ENCODE measurements at places on chromosomes 11 and 22.

GRCh38 chr22:28034760-28035401 lies 115.8 kb upstream of the PITPNB start:
- no peak for DNase-seq

GRCh38 chr22:30574095-30574981 lies at the start of gene GAL3ST1:
Gene GAL3ST1, minus strand, starts transcription at chr22:30574665. Its CDS starts 17,273 bp downstream, at chr22:30557392.
- DNase-seq, result no peak

DNA sequence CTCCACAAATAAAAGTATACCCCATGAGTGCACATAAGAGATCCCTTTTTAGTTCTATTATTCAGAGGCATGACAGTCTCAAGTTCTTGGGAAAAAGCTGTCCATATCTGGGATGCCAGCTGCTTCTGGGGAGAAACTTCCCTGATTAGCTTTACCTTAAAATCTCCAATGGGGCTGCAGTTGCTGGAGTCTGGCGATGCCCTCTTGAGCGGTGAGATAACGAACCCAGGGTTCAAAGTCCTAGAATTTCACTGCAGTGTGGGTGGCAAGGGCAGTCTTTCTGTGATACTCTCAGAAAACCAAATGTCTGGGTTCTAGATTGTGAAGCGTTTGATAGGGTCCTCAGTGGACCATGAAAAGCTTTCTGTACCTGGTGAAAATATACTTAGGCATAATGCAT lies 7.4 kb upstream of the PRR33 start:
- DNase-seq, result no peak

- no peak for DNase-seq
These were observed 230.4 kb downstream of the ST3GAL4 start for GRCh38 chr11:126585774-126586491.

- DNase-seq, result no peak
These were observed 183.5 kb upstream of the SNX19 start for GRCh38 chr11:131099746-131100145.

GRCh38 chr11:61586792-61587430 lies 6.0 kb upstream of the SYT7 start:
- no peak for DNase-seq

DNA sequence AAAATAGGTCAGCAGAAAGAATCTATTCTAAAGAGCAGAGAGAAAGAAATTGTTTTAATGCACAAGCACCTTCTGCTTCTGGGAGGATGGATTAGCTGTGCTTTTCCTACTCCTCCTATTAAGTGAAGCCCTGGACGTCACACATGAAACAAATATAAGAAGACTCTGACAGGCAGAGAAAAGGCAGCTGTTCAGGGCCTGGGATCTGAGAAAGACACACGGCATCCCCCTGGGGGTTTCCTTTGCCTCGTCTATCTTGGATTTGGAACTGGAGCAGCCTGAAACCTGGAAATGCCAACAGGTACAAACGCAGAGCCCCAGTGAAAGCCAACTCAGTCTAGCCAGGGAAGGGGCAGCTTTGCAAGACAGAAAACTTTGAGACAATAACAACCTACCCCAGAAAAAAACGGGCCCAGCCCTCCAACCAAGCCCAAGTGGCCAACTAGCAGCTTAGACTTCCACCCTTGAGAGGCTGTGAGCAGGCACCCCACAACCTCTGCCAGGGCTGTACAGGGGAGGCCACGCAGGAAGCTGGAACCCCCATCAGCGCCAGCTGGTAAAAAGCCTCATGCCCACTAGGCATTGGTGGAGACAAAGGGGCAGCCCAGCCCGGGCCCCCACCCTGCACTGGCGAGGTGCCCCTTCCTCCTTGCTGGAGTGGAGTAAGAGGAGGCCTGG lies 7.3 kb downstream of the CERK start:
- DNase-seq, result no peak

- no peak for DNase-seq
These were observed 8.8 kb downstream of the RIN1 start for GRCh38 chr11:66327171-66328030.

GRCh38 chr11:93073026-93073425 lies 103.6 kb downstream of the MTNR1B start:
- no peak for DNase-seq

- no peak for DNase-seq
These were observed 6.1 kb downstream of the SMIM45 start for GRCh38 chr22:41957941-41958556.

DNA sequence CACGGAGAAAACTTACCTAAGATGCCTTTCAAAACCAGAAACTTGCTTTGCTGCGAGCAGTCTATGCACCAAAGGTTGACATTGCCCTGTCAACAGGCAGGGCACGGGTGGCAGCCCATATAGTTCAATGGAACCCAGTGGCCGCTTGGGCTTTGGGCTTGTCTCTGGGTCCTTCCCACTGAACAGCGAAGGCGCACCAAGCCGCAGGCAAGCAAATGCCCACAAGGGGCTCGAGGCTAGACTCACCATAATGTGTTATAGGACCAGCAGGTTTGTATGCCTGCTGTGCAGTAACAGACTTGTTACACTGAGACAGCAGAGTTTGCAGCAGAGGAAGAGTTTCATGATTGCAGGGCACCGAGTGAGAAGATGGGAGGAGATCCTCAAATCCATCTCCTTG lies 20.3 kb downstream of the CLDN5 start:
- DNase-seq, result no peak

DNA sequence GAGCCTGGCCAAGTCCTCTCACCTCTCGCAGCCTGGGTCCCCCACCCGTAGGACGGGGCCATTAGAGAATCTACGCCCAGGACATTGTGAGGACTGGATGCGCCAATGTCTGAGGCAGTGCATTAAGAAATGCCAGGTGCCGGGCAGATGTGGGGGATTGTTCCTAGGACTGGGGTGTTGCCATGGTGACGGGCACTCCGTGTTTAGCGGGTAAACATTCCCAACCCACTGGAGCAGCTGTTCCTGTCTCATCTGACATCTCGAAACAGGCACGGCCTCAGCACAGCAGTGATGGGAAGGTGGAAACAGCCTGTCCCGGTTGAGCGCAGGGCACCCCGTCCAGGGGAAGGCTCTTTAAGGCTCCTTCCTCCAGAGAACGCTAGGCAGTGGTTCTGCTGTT lies 99.6 kb upstream of the RTL6 start:
- no peak for DNase-seq

DNA sequence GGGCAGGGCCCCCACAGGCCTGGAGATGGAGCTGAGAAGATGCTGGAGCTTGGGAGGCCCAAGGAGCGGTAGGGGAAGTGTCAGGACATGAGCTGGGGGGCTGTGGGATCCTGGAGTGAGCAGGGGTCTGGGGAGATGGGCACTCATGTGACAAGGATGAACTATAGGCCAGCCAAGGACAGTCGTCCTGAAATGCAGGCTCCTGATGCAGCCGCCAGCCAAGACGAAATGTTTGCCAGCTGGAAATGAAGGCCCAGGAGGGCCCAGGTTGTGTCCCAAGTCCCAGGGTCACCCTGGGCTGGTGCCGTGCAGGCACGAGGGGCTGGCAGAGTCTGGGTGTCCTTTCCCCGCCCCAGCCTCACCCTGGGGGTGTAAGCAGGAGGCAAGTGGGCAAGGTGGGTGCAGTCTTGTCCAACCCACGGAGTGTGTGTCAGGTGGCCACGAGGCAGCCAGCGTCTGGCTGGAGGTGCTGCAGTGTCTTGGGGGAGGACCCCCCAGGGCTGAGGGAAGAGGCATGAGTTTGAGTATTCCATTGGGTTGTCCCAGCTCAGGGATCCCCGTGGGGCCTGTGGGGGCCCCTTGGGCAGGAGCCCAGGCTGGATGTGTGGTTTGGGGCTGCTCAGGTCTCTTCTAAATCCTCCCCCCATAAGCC lies 21.4 kb downstream of the MRGPRG start:
- no peak for DNase-seq

DNA sequence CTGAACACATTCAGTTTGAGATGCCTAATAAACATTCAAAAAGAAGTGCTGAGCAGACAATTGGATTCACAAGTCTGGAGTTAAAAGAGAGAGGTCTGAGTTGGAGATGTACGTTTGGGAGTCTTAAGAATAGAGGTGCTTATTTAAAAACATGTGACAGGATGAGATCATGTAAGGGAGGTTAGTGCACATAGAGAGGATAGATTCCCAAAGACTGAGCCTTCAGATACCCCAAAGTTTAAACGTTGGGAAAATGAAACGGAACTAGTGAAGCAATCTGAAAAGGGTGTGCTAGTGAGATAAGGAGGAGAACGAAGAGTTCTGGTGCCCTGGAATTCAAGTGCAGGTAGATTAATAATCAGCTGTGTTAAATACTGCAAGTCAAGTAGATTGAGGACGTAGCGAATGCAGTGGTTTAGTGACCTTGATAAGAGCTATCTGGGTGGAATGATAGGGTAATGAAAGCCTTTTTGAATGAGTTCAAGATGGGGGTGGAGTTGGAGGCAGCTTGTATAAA lies 63.7 kb downstream of the HIPK3 start:
- no peak for DNase-seq

DNA sequence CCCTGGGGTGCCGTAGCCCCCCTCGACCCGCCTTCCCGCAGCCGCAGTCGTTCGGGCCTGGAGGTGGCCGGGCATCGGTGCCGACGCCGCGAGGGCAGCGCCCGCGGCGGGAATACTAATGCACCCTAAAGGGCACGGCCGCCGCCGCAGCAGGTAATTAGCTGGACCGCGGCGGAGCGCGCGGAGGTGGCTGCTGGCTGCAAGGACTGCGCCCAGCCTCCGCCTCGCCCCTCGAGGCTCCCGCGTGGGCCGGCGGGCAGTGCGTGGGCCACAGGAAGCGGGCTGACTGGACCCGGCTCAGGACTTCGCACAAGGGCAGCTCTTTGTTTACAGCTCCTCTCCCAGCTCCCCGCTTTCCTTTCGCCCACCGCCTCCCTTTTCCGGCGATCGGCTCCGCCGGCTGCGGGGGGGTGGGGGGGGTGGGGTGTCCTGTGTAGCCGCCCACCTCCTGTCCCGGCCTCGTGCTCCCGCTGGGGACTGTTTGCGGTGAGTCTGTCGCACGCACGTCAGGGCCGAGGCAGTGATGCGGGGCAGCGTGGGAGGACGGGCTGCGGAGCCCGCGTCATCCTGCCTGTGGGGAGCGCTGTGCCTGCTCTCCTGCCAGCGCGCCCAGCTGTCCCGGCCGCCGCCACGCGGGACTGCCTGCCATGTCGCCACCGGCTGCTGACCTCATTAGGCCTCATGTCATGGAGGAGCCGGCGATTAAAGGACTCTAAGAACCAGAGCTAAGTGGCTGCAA lies 53.2 kb downstream of the GRIK4 start:
- DNase-seq, result peak; percentile 57

DNA sequence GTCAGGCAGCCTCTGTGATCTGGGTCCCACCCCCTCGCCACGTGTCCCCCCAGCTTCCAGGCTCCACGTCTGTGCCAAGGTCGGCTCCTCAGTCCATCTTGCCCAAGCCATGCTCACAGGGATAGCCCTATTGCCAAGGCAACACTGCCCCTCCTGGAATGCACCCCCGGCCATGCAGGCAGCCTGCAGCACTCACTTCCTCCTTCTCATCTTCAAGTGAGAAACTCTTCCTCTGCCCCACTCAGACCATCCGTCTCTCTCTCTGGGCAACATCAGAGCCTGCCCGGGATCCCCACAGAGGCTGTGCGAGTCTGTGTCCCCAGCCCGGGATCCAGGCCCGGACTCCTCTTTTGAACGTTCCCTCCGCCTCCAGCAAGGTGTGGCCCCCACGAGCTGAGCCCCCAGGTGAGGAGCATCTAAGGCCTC lies 852.3 kb downstream of the BRD1 start:
- no peak for DNase-seq

DNA sequence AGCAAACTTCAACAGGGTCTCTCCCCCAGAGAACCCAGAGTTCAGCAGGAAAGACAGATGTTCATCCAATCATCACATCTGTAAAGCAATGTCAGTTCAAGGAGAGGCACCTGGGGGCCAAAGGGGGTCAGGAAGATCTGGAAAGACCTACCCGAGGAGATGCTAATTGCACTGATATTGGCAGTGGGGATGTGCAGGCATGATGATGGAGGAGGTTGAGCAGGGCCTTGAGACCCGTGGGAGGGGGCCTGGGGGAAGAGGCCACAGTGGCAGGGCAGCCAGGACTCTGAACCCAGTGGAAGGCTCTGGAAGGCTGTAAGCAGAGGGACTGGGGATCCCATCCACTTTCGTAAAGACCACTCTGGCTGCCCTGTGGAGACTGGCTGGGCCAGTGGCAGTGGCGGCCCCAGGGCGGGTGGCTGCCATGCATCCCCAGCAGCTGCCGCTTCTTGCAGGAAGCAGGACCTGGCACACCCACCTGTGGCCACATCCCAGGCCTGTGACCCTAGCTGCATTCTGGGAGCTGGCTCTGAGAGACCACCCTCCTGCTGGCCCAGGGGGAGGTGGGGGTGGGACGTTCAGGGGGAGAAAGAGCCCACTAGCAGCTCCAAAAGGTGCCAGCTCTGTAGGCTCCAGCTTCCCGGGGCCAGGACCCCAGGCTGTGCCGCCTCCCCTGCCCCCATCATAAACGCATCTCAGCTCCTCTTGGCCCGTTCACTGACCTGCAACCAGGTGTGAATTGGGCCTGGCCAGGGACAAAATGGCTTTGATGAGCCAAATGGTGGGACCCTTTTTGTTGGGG lies 59.9 kb upstream of the FGF3 start:
- DNase-seq, result no peak

DNA sequence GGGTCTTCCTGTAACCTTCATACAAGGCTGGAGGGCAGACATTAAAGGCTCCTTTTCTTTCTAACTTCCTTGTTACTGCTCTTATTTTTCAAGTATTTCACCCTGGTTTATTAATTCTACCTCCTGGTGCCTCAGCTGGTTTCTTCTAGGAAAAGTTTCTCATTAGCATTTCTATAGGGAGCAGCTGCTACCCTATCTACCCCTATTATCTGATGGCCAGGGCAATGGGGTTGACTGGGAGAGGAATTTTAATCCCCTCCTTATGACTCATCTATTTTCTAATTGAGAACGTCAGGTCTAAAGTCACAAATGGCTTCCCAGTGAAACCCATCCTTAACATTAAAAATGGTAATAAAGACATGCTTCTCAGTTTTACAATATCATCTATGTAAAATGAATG lies 5.0 kb downstream of the MAP6 start:
- no peak for DNase-seq

DNA sequence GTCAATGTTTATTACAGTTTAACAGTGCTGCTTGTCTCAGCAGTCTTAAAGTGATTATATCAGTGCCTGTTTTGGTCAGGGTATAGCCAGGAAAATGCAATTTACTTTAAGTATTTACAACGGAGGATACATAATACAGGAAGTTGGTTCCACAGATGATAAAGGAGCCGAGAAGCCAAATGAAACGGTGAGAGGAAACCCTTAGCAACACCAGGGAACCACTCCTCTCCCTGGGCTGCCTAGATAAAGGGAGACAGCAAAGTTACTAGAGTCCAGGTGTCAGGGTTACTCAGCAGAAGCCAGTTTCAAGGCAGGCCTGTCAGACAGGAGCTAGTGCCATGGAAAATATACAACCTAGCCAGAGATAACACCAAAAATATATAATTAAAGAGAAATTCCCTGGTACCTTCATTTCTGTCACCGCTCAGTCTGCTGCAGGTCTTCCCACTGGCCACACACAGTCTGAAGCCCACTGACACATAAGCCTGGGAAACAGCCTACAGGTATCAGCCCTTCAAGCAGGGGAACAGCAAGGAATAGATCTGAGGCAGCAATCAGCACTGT lies 55.5 kb downstream of the FAM76B start:
- no peak for DNase-seq
